ENCODE measurements at places on chromosomes 7 and 10.

GRCh38 chr7:141184532-141185190, 110.8 kb downstream of the TMEM178B start:
- DNase-seq: no peak

DNA sequence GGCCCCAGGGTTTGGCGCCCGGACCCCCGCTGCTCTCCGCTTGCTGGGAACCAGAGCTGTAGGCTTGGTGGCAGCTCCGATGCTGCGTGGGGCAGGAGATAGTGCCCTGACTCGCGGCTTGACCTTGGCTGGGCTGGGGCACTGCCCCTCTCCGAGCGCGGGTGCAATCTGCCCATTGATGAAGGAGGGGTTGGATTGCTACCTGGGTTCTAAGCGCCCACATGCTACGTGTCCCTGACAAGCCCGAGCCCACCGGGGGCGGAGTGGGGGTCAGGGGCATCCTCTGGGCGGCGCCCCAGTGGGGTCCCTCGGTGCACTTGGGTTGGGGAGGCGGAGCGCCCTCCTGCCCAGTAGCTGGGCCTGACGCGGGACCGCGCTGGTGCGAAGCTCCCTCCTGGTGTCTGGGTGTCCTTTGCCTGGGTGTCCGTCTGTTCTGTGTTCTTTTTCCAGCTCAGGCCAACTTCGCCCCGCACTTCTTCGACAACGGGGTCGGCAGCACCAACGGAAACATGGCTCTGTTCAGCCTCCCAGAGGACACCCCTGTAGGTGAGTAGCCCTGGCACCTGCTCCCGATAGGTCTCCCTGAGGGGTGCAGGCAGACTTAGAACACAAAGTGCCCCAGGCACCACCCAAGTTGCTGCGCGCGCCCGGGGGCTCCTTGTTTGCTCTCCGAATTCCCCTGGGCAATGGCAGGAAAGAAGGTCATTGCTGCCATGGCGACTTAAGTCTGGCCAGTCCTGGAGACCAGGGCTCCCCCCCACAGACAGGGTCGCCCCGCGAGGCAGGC, 900 bp downstream of the CDHR1 start:
- no peak for DNase-seq

DNA sequence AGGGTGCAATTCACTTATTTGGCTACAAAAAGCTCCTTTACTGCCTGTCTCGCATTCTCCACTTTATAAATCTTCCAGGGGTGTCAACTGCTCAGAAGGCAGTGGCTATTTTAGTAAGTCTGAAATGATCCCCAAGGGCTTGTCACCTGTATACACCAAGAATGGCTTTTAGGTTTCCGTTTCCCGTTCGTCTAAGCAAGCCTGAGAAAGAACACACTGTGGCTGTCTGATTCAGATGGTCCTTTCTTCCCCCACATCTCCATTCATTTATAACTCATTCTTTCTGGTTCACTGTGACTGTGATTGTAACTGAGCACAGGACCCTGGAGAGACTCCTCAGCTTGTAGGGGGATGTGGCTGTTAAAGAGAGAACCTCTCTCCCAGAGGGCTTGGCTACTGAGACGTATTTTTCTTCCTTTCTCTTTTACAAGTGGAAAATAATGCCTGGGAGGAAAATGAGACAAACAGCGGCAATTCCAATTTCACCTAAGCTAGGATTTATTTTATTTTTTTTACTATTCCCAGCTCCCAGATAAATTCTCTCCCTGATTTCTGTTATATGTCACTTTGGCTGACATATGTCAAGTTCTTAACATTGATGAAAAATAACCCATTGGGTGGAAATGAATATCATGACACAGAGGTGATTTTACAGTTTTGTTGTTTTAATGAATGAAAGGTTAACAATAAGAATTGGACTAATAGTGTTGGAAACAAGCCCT, 129.3 kb downstream of the FAM107B start:
- no peak for DNase-seq

- no peak for DNase-seq
Measured at GRCh38 chr10:104492329-104492940, 138.8 kb downstream of the CFAP58 start.

DNA sequence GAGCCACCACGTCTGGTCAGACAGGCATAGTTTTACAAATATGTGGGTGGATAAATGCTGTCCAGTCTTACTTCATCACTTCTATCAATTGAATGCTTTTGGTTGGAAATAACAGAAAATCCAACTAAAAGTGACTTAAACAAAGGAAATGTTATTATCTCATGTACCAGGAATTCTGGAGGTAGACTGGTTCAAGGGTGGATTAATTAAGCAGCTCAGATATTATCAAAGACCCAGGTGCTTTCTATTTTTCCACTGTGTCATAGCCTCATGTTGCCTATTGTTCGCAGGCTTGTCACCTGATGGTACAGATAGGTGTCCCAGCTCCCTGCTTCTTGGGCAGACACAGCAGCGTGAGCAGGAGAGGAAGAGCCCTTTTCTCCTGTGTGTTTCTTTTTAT, 156.1 kb upstream of the CTBP2 start:
- no peak for DNase-seq

DNA sequence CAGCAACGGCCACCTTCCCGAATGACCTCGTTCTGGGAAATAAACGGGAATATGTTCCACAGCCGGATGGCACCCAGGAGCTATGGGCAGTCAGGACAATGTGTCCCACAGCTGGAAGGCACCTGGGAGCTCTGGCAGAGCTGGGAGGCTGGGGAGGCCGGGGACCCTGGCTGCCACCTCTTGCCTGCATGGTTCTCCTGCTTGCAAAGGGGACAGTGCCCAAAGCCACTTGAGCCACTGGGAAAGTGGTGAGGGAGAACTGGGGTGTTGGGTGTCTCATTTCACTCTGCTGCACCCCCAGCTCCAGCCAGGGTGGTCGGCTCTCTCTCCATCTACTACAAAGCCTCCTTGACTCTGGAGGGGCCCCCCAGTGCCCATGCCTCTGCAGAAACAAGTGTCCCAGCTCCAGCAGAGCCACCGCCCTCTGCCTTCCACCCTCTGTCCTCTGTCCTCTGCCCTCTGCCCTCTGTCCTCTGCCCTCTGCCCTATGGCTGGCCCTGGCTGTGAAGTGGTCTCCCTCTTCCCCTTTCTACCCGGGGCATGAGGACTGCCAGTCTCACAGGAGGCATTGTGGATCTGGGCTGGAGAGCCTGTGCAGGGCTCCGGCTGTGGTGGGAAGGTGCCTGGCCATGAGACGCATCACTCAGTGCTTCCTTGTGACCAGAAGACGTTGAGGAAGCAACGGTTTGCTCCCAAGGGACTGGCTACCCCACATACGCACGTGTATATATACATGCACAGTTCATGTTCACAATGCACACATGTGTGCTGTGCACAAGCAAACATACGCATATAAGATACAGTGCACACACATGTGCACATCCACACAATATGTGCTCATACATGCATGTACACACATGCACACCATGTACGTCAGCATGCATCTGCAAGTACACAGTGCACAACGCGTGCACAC, 21.5 kb upstream of the INPP5A start:
- DNase-seq: peak; percentile 63

DNA sequence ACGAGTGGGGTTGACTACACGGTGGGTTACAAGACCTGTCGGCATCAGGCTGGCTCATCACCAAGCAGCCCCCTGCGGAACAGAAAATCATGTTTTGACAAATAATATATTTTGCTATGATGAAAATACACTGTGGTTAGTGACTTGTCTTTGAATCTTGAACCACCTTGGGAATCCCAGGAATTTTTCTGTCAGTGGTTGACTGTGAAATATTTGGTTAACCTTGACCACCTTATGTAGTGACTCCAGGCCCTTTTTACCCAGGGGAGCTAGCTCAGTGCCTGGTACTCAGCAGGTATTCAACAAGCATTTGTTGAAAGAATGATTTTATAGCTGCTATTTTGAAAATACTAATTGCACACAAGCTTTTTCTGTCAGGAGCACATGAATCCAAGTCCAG, 406.0 kb downstream of the PHF14 start:
- no peak for DNase-seq

- DNase-seq: no peak
Measured at GRCh38 chr10:31606841-31607240, 287.8 kb downstream of the ZEB1 start.

- DNase-seq: no peak
Measured at GRCh38 chr7:99041526-99041925, 102.4 kb downstream of the SMURF1 start.

GRCh38 chr7:146791344-146792285, 675.0 kb downstream of the CNTNAP2 start:
- no peak for DNase-seq

DNA sequence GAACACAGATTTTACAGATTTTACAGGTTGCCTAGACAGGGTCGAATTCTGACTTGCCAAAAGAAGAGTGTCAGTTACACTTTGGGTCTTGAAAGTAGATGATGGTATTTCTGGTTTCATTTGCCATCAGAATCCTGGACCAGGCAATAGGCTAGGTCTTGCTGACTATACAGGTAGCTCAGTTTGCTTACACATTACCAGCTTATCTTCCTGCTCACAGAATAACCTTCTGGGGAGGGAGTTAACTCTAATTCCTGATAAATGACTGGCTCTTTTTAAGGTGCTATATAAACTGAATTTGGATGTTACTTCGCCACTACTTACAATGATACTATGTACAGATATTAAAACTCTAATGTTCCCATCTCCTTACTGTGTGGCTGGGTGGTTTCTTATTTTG, 39.8 kb downstream of the GBF1 start:
- no peak for DNase-seq

GRCh38 chr10:95273393-95274312, 17.1 kb downstream of the PDLIM1 start:
- DNase-seq: no peak

- no peak for DNase-seq
Measured at GRCh38 chr10:80413271-80413996, 5.1 kb downstream of the PRXL2A start.

DNA sequence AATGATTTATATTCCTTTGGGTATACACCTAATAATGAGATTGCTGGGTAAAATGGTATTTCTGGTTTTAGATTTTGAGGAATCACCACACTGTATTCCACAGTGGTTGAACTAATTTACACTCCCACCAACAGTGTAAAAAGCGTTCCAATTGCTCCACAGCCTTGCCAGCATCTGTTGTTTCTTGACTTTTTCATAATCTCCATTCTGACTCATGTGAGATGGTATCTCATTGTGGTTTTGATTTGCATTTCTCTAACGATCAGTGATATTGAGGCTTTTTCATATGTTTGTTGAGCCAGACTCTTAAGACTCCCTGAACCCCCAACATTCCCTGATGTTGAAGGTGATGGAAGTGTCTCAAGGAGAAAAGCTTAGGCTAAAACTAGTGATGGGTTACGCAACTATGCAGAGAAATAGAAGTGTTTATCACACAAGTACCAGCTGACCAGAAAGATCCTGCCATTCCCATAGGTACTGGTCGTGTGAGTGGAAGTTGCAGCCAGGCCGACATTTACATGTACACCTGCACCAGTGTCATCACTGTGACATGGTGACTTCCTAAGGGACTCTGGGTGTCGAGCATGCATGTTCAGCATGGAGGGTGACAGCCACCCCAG, 711.2 kb upstream of the NRP1 start:
- no peak for DNase-seq

DNA sequence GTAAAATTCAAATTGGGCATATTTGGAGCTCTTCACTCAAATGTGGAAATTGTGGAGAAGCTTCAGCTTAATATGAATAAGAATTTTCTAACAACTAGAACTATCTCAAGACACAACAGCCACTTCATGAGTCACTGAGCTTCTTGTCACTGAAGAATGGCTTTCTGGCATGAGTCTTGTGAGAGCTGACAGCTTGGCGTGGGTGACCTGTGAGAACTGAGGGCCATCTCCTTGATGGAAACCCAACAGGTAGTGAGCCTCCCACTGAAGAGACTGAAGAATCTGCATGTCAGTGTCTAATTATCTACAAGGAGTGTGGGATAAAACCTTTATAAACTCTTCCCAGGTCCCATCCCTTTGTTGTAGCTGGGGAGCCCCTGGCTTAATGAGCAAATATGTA, 66.0 kb downstream of the CLEC2L start:
- no peak for DNase-seq

DNA sequence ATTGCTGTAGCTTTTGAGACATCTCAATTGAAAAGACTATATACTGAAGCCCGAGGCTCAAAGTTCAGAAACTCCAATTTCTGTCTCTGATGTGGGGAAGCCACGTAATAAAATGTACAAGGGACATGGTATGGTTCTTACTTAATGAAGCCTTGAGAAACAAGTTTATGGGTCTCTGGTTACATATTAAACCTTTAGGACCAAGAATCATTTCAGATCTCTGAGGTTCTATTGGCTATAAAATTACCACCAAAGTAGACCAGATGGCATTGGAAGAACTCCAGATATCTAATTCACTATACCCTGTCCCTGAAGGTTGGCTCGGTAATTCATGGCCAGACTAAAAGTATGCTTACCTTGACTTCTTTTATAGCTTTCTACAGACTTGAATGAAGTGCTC, 23.7 kb downstream of the STAMBPL1 start:
- DNase-seq: no peak

GRCh38 chr7:93750986-93751385, 139.6 kb downstream of the TFPI2 start:
- DNase-seq: no peak

GRCh38 chr7:36667007-36667745, 57.1 kb downstream of the AOAH start:
- no peak for DNase-seq

DNA sequence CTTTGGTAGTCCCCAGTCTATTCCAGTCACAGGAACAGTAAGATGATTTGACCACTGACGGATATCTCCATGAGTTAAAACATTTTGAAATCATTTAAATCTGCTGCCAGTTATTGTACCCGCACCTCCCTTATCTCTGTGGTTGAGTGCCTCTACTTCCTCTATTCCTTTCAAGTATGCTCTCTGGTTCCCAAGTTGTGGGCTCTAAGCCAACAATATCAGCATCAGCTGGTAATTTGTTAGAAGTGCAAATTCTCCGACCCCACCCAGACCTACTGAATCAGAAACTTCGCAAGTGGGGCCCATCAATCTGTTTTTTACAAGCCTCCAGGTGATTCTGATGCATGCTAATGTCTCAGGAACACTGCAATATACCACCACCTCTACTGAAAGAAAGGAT, 235.5 kb downstream of the CCSER2 start:
- no peak for DNase-seq

DNA sequence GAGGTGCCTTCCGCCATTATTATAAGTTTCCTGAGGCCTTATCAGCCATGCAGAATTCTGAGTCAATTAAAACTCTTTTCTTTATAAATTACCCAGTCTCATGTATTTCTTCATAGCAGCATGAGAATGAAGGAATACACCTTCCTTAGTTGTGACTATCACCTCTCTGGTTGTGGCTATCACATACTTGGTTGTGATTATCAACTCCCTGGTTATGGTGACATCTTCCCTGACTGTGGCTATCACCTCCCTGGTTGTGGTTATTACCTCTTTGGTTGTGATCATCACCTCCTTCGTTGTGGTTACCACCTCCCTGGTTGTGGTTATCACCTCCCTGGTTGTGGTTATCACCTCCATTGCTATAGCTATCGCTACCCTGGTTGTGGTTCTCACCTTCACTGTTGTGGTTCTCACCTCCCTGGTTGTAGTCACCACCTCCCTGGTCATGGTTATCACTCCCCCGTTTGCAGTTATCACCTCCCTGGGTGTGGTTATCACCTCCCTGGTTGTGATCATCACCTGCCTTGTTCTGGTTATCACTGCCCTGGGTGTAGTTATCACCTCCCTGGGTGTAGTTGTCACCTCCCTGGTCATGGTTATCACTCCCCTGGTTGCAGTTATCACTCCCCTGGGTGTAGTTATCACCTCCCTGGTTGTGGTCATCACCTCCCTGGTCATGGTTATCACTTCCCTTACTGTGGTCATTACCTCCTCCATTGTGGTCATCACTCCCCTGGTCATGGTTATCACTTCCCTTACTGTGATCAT, 105.9 kb downstream of the GPR26 start:
- no peak for DNase-seq

All from sciatic nerve (tissue), 2 donors.